ENCODE measurements at places on chromosomes 13 and 19.

DNA sequence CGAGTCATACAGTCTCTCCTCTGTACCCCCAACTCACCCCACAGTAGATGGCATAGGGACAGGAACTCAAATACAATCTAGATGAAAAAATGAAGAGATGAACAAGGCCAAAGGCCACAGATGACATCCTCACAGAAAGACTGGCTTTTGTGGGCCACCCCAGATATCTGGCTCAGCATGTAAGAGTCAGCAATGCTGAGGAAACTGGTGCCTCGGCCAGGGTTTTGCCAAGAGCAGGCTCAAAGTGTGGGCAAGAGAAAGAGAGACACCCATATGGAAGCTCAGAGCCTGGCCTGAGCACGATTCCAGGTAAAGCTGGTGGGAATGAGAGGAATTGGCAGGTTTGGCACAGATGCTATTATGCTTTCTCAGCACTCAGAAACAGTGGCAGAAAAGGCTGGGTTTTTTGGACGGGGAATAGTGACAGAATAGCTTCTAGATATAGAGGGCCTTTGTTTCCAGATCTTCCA lies 460.6 kb downstream of the FOXO1 start:
- DNase-seq: no peak

DNA sequence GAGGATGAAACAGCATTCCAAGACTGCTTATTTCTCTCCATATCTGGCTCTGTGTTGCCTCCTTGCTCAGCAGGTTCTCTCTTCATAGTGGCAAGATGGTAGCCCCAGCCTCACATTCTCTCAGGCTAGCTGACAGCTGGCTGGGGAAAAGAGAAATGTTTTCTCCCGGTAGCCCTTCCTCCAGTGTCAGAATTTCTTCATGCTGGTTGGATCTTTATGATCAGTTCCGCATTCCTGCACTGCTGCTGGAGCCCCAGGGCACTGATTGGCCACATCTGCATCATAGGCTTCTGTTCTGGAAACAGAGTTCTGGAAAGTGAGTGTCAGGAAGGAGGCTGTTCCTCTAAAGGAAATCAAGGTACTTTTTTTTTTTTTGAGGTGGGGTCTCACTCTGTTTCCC lies 24.6 kb downstream of the POP4 start:
- no peak for DNase-seq

DNA sequence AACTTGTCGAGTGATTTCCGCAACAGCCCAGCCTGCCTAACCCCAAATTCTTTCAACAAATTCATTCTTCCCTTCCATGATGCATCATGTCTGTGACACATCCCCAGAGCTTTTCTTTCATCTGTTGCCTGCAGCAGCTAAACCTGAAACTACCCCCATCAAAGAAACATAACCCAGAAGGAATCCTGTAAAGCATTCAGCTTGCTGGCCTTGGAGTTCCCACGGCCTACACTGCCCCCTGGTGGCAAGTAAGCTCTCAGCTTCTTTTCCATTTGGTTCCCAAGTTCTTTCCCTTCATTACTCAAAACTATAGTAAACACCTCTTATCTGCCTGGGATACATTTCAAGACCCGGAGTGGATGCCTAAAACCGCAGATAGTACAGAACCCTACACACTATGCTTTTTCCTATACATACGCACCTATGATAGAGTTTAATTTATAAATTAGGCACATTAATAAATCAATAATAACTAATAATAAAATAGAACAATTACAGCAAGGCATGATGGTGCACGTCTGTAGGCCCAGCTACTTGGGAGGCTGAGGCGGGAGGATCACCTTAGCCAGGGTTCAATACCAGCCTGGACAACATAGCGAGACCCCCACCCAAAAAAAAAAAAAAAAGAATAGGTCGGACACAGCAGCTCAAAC lies 7.4 kb downstream of the ETHE1 start:
- DNase-seq: peak; percentile 88

GRCh38 chr13:45337395-45337794 lies 3.6 kb downstream of the TPT1 start:
- DNase-seq: no peak

DNA sequence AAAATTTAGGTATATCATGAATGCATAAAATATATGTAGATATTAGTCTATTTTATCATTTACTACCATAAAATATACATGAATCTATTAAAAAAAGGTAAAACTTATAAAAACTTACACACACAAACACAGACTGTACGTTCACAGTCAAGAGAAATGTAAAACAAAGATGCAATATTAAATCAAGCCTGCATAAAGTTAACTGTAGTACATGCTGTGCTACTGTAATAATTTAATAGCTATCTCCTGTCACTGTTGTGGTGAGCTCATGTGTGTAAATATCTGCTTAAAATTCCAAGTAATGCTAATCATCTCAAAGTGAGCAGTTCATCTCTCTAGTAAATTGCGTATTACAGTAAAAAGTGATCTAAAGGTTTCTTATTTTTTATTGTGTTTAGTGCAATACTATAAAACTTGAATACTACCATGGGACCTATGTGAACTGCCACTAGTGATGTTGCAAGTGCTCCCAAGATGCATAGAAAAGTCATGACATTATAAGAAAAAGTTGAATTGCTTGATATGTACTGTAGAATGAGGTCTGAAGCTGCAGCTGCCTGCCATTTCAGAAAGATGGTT lies 762 bp upstream of the ZNF233 start:
- no peak for DNase-seq

GRCh38 chr19:31262725-31263191 lies 86.5 kb downstream of the TSHZ3 start:
- peak; percentile 33 for DNase-seq

- peak; percentile 40 for DNase-seq
Observed at GRCh38 chr19:49210901-49211451, 53.4 kb downstream of the TRPM4 start.

DNA sequence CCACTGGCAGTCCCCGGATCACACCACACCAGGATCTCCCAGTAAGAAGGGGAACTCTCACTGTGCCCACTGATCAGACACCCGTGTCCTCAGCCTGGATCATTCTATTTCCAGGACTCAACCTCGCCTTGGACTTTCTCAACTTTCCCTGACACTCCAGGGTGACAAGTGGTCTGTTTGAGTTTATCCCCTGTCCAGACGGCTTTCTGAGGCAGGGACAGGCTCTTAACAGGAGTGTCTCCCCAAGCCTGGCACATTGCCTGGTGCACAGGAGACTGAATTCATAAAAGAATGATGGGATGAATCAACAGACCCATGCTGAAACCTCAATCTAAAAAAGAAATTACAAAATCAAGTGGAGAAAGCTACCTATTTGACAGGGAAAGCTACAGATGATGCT lies 606.6 kb downstream of the EFNB2 start:
- DNase-seq: no peak

GRCh38 chr13:29568731-29569130 lies 26.8 kb downstream of the SLC7A1 start:
- no peak for DNase-seq

DNA sequence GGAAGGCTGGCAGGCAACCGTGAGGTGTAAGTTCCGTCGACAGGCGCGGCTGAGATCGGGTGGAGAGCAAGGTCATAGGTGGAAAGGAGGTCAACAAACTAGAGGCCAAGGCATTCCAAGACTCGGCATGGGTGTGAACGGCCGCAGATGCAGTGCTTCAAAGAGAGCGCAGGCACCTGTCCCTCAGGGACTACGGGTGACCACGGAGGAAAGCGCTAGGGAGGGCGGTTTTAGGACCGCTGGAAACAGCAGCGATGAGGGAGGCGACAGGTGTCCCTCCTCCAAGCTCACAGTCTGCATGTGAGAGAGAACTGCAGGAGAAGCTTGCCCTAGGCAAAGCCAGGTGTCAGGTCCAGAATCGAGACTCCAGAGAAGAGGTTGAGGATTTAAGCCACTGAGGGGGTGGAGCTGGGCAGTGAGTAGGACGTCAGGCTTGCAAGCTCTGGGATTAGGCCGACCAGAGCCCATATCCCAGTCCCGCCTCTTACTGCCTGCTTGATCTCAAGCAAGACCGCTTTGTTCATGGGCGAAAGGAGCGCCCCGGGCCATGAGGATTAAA lies 1.6 kb upstream of the MLNR start:
- no peak for DNase-seq

DNA sequence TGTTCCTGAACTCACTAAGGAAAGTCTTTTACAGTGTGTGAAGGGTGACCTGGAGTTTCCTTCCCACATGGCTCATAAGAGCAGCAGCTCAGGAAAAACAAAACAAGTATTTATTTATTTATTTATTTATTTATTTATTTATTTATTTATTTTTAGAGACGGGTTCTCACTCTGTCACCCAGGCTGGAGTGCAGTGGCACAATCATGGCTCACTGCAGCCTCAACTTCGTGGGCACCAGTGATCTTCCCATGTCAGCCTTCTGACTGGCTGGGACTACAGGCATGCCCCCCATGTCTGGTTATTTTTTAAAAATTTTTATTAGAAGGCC lies 10.4 kb downstream of the ARL11 start:
- no peak for DNase-seq

DNA sequence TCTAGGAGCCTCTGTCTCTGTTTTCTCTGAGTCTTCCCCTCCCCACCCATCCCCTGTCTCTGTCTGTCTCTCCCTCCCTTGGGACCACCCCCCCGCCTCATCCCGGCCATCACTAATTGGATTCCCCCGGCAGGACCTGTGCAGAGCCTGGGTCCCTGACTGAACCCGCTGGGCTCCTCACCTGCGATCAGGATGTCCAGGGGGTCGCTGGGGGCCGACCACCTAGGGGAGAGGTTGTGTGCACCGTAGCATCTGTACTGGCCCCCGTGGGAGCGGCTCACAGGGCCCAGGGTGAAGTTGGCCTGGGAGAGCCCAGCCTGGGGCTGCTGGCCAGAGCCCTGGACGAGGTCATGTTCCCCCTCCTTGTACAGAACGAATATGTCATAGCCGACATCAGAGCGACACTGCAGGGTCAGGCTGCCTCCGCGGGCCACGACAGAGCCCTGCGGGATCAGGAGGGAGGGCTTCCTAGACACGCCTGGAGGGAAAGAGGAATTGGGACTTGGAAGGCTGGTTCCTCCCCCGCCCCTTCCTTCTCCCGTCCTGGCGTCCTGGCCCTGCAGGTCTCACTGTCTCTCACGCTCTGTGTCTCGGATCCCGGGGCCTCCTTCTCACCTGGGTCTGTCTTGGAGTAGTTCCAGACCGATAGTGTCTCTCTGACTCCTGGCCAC lies 1.8 kb downstream of the LILRB5 start:
- DNase-seq: no peak

- no peak for DNase-seq
Observed at GRCh38 chr13:44308352-44308751, 65.3 kb upstream of the SERP2 start.

DNA sequence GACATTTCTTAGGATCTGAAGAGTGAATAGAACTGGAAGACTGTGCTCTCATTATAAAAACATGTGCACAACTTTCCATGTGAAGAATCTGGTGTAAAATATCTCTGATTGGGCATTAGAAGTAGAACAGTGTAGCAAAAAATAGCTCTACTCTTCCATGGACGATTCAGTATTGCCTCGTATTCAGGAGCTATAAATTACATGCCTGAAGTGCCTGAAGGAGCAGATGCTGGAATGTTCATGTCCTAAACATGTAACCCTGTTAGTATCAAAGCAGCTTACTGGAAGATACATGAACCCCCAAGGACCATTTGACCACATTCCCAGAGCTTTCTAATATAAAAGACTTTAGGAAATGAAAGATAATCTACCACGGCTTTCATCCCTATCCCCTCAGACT lies 528.9 kb downstream of the DACH1 start:
- DNase-seq: no peak

DNA sequence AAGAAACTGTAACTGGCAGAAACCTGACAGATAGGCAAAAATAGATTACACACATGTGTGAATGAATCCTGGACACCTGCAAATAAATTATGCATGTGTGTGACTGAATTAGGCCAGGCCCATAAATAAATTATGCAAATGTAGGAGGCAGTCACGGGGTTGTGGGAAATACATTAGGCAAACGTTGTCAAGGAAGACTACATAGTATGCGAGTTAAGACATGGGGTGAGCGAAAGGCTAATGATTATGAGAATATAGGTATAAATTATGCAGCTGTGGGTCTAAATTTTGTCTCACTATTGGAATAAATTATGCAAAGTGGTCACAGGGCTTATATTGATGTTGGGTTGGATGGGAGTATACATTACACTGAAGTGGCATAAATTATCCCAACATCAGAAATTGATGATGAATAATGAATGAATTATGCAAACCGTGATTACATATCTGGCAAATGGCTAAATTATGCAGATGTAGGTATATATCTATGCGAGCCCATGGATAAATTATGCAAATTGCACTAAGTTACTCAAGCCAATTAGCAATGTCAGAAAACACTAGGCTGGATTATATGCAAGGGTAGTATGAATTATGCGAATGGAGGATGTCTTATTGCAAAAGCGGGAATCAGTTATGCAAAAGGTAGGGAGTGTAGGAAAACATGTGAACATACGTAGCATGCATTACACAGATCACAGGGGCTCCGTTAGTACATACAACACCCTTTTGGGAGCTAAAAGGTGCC lies 6.8 kb downstream of the SLC8A2 start:
- DNase-seq: no peak

DNA sequence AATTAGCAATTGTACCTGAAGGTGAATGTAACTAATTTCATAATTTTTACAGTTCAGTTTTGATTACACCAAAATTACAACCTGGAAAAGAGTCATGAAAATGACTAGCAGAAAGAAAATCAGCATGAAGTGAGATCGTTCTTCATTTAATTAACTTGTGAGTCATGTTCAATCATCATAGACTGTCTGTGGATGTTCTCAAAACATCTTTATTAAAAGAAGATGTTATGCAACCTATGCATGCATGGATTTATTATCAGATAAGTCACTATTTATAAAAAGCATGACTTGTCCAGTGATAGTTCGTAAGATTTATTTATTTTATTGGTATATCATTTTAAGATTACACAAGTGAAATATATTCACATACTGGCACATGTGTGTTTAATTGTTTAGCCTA lies 245.9 kb downstream of the ITGBL1 start:
- DNase-seq: no peak

DNA sequence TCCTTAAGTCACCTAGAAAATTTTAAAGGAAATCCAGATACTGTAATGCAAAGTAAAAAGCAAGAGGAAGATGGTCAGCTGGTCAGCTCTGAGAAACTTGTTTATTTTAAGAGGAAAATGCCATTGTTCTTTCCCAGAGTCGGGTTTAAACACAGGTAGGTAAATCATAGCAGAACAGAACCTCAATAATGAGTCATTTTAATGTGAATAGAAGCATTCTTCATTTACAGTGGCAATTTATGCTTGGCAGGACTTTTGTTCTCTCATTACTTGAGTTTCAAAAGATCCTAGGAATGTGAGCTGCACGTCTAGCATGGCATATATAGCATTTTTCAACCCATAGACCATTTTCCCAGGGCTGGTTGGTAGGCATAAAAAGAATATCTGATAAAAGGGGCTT lies 132.3 kb downstream of the LIG4 start:
- no peak for DNase-seq

- DNase-seq: no peak
Observed at GRCh38 chr13:33787051-33787591, 30.8 kb upstream of the RFC3 start.

- no peak for DNase-seq
Observed at GRCh38 chr13:27627380-27627779, 5.7 kb downstream of the POLR1D start.

- no peak for DNase-seq
Observed at GRCh38 chr19:14002571-14003250, 3.4 kb downstream of the RFX1 start.
